ENCODE measurements at places on chromosomes 6 and 20.
A peak's percentile ranks its signal among the peaks of the same experiment; 100 is the strongest.

DNA sequence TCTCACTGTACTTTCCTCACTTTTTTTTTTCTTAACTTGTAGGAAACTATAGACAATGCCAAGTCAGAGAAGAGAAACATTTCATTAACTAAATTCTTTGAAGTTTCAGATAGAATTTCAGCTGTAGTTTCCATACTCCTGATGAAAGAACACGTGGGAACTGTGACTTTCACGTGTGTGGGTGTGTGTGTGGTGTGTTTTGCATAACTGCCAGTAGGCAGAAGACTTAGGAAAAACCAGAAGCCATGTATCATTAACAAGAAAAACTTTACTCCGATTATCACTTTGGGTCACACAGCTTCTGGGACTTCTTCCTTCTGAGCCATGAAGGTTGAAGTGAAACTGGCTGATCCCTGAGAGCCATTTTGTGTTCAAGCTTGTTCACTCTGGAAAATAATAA is 483.3 kb downstream of the TFAP2B start:
- no peak overlapping the region for H3K27ac ChIP-seq
- no peak overlapping the region for H3K4me3 ChIP-seq
- no peaks in the 10 kb centered on the region for H3K36me3 ChIP-seq
- H3K4me1 ChIP-seq: no peaks in the 10 kb centered on the region
- no peak for DNase-seq
- no peaks in the 10 kb centered on the region for H3K27me3 ChIP-seq

GRCh38 chr20:63124092-63124781 is 91.7 kb downstream of the YTHDF1 start:
- H3K4me1 ChIP-seq: no peaks in the 10 kb centered on the region
- H3K27ac ChIP-seq: no peak overlapping the region
- H3K4me3 ChIP-seq: no peak overlapping the region
- peaks cover 4% of the 10 kb centered on the region for H3K27me3 ChIP-seq
- H3K36me3 ChIP-seq: no peaks in the 10 kb centered on the region
- peak; percentile 40 for DNase-seq

- no peak for DNase-seq
- H3K4me1 ChIP-seq: no peaks in the 10 kb centered on the region
- no peaks in the 10 kb centered on the region for H3K36me3 ChIP-seq
- H3K27me3 ChIP-seq: peaks cover 18% of the 10 kb centered on the region
- H3K27ac ChIP-seq: no peak overlapping the region
These were observed 20.5 kb downstream of the PERP start for GRCh38 chr6:138086573-138087196.

GRCh38 chr6:23302514-23302913 is 733.1 kb downstream of the HDGFL1 start:
- DNase-seq: no peak
- H3K27ac ChIP-seq: no peak overlapping the region
- H3K27me3 ChIP-seq: no peaks in the 10 kb centered on the region

Measured in natural killer cell treated with Interleukin-12 subunit alpha and Interleukin-12 subunit beta and Interleukin-15 and Interleukin-18, amount 100 ng/mL, for 72 hours (primary cell).